Tibial nerve (tissue), 4 donors: ENCODE measurements at places on chromosomes 12 and 14. TPM values are rescaled to one million over a fixed set of nuclear protein-coding genes. Genes with fewer than 3 reads are reported as not detected.

DNA sequence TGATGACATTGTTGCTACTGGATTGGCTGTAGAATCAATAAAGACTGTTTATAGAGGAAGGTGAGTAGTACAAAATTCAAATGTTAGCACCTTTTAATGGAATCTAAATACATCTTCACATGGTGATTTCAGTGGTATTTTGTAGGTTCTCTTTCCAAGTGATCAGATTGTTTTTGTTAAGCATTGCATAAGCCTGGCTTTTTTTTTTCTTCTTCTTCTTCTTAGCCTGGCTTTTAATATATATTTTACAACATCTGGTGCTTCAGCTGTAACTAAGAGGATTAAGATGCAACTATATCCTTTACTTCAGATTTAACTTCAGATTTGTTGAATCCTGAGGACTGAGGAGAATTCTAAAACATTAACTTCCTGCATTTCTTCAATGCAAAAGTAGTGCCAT lies 57.3 kb upstream of the ATF1 start:
- DNase-seq = no peak

DNA sequence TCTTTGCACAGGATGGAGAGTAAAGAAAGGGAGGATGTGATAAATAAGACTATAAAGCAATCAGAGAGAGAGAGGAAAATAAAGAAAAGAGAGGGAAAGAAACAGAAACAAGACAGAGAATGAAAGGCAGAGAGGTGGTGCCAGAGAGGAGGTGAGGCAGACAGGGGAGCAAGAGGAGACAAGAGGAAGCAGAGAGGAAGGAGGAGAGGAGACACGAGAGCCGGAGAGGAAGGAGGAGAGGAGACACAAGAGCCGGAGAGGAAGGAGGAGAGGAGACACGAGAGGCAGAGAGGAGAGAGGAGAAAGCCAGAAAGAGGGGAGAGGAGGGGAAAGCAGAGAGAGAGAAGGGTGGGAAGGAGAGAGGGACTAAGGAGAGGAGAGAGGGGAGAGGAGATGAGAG lies 125.2 kb downstream of the PAPOLA start:
- DNase-seq = no peak

DNA sequence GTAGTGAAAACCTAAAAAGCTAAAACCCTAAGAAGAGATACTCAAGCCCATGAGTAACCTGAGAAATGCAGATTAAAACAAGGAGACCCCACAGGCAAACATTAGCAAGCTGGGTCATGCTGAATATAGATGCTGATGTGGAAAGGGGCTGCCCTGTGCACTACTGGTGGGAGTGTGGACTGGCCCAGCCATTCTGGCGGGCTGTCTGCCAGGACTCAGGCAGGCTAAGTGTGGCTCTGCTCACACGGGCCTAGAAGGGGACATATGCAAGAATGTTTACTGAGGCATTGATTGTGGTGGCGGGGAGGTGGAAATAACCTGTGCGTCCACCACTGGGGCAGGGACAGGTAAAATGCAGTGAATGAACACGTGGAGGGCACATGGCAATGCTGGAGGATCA lies 48.3 kb downstream of the SPTB start:
- no peak for DNase-seq

DNA sequence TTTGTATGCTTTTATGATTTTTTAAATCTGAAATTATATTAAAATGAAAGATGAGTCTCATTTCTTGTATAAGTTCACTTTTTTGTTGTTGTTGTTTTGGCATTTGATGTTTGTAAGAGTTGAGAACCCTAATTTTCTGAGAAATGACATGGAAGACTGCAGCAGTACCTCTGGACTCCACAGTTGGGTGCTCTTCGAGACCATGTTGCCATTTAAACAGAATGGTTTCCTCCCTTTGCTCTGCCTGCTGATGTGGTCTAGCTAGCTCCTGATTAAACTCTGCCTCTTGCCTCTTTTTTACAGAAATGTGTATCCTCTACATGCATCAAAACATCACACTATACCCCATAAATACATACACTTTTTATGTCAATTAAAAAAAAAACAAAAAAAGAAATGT lies 5.8 kb upstream of the LTA4H start:
- no peak for DNase-seq

DNA sequence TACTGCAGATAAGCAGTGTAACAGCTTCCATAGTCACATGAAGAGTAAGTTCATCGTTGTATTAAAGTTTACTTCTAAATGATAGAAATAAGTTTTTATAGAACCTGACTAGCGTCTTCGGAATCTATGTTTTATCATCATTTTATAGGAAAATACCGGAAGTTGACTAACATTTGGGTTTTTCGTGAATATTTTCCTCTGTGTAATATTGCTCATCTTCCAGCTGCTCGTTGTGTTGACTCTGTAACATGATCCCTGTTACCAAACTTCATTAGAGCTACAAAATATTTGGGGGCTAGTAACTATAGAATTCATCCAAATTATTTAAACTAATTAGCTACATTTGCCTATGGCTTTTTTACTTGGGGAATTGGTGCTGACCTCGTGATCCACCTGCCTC lies 37.2 kb downstream of the DDX51 start:
- no peak for DNase-seq

DNA sequence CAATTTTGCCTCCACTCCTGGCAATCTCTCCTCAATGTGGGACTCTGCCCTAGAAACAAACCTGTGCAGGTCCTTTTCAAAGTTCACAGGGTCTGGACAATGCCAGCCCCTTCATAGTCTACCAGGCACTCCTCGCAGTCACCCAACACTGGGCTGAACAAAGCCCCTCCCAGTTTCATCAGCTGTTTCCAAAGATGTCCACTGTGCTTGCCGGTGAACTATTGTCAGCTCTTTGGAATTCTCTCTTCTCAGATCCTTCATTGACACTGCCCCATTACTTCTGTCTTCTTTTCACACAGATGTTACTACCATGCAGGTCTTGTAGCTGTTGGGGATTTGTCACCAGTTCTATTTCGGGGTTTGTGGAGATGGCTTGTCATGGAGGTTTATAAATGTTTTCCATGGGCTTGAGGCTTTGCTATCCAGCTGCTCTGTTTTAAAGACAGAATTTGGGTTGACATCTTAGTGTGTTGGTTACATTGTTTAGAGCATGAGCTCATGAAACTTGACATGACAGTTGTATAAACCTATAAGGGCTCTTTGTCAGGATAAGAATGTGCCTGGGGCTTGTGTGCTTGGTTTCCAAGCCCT lies 77.3 kb upstream of the DHRS4 start:
- DNase-seq = no peak

Gene POC1B
- total RNA-seq = 25.5 TPM

DNA sequence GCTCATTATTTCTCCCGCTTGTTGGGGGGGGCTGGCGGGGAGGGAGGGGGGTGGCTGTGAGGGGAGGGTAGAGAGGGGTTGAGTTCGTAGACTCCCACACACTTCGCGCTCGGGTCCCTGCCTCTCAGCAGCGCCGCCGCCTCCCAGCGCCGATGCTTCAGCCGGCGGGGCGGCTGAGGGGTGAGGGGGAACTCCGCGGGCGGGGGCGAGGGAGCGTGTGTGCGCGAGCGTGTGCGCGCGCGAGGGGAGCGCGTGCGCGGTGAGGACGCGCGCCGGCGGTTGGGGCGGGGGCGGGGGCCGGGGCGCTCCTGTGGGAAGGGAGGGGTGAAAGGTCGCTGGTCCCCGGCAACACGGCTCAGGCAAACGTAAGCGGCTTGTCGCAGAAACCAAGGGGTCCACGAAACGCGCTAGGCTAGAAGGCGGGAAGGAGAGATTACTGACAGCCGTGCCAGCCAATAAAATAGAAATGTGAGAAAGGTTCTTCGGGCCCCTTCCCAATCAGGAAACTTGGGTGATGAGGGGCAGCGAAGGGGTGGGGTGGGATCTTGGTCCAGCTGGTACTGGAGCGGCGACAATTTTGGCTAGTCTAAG lies 343 bp upstream of the NOVA1 start:
- DNase-seq = peak; percentile 88
